Fibroblast of the aortic adventitia (primary cell): ENCODE measurements at places on chromosomes 1 and 21. TPM values are rescaled to one million over a fixed set of nuclear protein-coding genes. Genes with fewer than 3 reads are reported as not detected.

- DNase-seq = no peak
Observed at GRCh38 chr1:58227604-58228003, 318.9 kb downstream of the OMA1 start.

GRCh38 chr1:16151995-16152384, 3.9 kb downstream of the EPHA2 start:
- no peak for DNase-seq

The REN gene
- total RNA-seq = not detected in 2 replicates

The CRABP2 gene
- 62.7 and 68.9 TPM in 2 replicates for total RNA-seq

- DNase-seq = no peak
Observed at GRCh38 chr1:220922951-220923350, 43.7 kb downstream of the HLX start.

DNA sequence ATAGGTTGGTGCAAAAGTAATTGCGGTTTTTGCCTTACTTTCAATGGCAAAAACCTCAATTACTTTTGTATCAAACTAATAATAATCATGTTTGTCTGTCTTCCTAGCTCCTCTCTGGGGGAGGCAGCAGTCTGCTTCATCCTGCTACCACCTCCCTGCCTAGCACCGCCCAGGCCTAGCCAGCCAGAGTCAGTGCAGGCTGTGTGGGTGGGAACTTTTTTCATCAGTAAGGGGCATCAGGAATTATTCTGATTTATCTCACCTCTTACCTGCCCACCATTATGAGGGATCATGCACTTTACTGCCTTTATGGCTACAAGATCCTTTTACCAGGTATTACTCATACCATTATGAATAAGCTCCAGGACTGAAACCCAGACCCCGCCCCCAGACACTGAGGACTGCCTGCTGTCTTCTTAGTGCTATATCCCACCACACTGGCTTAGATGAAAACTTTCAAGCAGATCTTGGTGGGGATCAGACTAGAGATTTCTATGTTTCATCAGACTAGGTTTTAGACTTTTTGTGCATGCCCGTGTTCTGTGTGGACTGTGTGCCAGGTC, 116.4 kb downstream of the PBX1 start:
- DNase-seq = no peak

DNA sequence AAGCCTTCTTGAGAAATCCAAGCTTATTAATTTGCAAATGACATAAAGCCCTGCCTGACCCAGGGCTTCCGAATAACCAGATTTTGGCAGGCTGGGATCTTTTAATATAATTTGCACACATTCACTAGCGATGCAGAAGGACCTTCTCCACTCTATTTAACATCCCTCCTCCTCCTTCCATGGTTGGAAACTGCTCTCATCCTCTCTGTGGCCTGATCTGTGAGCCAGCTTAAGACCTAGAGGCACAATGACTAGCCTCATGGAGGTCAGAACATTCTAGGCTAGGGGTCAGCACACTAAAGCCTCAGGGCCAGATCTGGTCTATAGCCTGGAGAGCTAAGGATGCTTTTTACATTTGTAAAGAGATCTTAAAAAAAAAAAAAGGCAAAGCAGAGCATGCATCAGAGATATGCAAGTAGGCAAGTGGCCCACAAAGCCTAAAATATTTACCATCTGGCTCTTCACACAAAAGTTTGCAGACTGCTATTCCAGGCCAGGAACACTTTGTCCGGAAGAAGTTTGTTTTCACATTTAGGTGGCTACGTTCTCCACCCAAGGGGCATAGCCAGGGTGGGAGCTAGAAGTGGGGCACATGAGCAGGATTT, 138.2 kb upstream of the HMGB4 start:
- no peak for DNase-seq
